ENCODE measurements at places on chromosomes 11 and 22.

DNA sequence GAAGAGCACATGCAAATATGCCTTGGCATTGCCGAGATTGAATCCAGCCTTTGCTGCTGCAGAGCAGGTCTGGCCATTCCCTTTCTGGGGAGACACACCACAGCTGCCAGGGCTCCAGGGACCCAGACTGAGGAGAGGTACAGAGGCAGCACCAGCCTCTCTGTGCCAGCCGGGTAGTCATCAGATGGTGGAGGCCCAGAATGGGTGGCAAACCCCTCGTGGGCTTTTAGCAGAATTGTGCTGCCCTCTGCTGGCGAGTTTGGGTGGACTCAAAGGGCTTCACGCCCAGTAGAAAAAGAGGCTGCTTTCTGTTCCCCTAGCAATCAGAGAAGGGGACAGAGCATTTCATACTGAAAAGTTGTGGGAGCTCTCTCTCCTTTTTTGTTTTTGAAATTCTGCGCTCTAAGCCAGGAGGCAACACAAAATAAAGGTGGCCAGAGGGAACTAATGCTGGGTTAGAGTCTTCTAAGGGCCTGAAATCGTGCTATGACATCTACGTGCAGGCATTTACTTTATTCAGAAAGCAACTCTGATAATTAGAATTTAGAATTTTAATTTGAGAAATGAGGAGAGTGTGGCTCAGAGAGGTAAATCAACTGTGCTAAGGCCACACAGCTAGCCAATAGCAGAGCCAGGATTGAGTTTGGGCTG is 158.8 kb upstream of the NAV2 start:
- peak; percentile 28 for DNase-seq

- DNase-seq = no peak
Measured at GRCh38 chr22:37776639-37777005, 31.1 kb upstream of the GCAT start.

GRCh38 chr22:49663311-49663711 is 164.4 kb downstream of the BRD1 start:
- DNase-seq = no peak

GRCh38 chr11:14975252-14975587 is 3.1 kb upstream of the CALCA start:
- DNase-seq = no peak

- no peak for DNase-seq
Measured at GRCh38 chr22:49510718-49511117, 317.0 kb downstream of the BRD1 start.

GRCh38 chr11:83613767-83614121 is 327.6 kb upstream of the CCDC90B start:
- no peak for DNase-seq

- DNase-seq = no peak
Measured at GRCh38 chr11:17645190-17645970, 74.0 kb upstream of the MYOD1 start.

DNA sequence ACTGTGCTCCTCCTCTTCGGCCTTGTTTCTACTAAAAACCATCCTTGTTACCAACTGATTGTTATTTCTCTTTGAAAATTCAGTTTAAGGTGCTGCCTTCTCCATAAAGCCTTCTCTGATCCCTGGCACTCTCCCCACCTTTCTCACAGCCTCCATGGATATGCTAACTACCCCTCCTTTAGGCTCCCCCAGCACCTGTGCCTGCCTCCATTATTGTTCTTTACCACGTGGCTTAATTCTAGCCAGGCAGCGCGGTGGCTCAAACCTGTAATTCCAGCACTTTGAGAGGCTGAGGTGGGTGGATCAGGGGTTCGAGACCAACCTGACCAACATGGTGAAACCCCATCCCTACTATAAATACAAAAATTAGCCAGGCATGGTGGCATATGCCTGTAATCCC is 96.3 kb downstream of the MRTFA start:
- no peak for DNase-seq

DNA sequence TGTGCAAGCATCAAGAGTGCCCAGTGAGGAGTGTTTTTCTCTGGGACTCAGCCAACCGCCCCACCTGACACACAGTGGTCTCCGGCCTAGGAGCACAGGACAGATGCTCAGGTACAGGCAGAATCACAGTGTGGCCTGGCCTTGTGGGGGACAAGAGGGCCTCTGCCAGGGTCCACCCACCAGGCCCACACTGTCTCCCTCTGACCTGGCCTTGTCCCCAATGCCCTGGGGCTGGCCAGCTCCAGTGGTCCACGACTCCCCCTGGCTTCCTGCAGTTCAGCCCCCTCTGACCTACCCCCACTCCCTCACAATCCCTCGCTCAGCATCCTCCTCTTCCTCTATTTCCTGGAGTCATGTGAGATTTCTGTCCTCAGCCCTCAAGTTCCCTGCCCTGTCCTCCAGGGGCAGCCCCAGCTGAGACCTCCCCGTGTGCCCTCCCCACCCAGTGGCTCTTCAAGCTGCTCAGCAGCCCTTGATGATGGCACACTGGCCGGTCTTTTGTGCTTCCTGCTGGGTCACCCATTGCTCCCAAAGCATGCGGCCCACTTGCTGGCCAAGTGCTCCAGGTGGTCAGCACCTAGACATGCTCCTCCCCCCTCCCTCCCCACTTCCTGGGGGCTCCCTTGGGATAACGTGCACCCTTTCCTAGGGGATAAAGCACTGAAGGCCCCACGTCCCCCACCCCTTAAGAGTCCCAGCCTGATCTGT is 1.7 kb downstream of the TSSK2 start:
- DNase-seq = no peak

- no peak for DNase-seq
Measured at GRCh38 chr22:49658902-49659280, 168.8 kb downstream of the BRD1 start.

GRCh38 chr22:44219101-44219870 is 38.6 kb downstream of the PARVG start:
- DNase-seq = no peak

DNA sequence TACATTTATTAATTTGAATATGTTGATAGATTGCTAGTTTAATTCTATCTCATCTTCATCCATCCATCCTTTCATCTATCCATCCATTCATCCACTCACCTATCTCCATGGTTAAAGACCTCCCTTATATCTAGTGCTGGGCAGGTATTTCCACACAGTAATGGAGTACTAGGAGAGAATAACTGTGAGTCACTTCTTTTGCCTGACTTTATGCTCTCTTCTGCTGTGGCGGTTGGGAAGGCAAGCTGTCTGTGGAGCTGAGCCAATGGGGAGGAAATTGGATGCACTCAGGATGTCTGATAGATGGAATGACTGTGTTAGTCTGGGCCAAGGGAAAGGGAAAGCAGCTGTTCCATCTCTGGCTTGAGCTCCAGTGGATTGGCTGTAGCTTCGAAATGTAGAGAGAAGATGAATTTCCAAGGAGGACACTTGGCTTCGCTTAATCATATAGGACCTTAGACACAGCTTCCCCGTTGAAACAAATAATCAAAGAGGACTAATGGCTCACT is 60.3 kb downstream of the NELL1 start:
- no peak for DNase-seq

GRCh38 chr22:43882122-43882767 is 9.6 kb downstream of the PNPLA5 start:
- no peak for DNase-seq

DNA sequence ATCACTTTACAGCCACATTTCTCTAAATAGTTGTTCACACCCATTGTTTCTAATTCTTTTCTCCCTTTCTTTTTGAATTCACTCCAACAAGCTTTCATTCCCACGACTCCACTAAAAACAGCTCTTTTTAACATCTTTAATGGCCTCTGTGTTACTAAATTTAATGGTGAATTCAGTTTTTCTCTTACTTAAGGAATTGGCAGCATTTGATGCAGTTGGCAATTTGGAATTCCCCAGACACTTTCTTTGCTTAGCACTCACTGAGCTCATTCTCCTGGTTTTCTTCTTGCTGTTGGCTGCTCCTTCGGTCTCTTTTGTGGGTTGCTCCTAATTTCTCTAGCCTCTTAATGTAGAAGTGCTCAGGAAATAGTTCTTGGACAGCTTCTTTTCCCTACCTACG is 40.5 kb upstream of the OR9Q1 start:
- DNase-seq = no peak

- no peak for DNase-seq
Measured at GRCh38 chr11:100066399-100066798, 620.7 kb upstream of the ARHGAP42 start.

DNA sequence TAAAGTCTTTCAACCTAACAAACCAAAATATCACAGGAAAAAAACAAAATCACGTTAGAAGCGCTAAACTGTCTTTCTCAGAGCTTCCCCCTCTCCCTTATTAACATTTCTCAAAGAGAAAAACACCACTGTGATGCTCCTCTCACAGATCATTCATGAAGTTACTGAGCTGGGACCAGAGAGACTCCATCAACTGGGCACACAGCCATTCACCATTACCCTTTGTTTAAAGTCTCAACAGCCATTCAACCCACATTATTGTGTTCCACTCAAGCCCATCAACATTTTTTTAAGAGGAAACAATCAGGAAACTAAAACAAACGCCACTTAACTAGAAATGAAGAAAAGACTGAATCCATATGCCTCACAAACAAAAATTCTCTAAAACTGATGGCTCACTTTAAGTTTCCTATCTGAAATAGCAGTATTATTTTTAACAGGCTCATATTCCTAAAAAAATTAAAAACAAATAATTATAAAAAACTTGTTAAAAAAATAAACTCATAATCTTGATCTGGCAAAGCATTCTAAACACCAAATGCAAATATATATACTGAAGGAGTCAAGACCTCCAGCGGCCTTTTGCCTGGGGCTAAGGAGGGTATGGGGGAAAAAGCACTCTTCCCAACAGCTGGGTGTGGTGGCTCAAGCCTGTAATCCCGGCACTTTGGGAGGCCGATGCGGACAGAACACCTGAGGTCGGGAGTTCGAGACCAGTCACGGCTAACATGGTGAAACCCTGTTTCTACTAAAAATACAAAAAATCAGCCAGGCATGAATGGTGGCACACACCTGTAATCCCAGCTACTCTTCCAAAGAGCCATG is 14.0 kb downstream of the CELF1 start:
- DNase-seq = no peak

DNA sequence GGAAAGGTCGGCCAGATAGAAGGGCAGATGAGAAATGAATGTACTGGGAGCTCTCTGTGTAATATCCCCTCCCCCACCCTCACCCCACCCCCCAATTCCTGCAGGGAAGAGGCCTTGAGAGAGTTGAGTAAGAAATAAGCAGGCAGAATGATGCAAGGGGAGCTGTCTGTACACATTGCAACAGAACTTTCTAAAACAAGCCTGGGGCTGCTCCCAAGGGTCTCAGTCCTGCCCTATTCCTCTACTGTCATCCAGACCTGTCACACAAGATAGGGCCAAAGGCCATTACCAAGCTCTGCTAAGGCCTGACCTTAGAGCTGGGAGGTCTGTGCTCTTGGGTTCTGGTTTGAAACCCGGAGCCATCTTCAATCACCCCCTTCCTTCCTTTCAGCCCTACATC is 5.7 kb upstream of the DGAT2 start:
- peak; percentile 55 for DNase-seq

DNA sequence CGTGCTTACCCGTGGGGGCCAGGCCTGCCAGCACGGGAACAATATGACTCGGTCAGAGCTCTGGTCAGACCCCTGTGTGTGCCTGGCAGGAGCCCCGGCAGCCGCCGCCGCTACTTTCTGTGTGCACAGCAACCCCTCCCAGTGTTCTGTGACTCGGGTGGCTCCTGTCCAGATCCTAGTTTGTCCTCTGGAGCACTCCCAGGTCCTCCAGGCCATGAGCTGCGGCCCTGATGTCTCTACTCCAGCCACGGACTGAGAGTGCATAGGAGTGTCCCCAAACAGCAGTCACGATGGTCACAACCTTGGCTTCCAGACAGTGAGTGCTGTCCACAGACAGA is 3.2 kb downstream of the NDUFS8 start:
- no peak for DNase-seq

- no peak for DNase-seq
Measured at GRCh38 chr11:134647066-134647743, 235.2 kb upstream of the B3GAT1 start.

DNA sequence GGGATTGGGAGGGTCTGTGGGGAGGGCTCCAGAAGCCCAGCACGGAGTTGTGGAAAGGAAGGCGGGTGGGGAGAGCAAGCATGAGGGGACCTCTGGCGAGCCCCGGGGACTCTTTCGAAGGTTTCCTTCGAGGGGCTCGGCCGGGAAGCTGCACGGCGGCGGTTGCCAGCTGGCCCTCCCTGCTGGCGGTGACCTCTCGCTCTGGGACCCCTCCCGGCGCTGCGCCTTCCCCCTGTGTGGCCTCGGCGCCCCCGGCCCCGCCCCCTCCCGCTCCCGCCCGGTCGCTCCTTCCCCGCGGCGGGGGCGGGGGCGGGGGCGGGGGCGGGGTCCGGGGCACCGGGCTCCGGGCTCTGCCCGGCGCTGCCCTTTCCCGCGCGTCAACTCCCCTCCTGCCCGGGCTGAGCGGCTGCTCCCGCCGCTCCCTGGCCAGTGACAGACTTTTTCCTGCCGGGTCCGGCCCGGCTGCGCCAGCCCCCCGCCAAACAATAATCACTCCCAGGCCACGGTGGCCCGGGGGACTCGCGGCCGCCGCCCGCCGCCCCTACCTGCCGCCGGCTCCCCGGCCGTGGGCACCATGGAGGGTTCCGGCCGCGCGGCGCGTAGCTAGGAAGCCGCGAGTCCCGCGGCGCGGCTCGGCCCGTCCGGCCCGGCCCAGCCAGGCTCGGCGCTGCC is 941 bp downstream of the CLCF1 start:
- no peak for DNase-seq
